ENCODE measurements at places on chromosomes 7 and 10.

DNA sequence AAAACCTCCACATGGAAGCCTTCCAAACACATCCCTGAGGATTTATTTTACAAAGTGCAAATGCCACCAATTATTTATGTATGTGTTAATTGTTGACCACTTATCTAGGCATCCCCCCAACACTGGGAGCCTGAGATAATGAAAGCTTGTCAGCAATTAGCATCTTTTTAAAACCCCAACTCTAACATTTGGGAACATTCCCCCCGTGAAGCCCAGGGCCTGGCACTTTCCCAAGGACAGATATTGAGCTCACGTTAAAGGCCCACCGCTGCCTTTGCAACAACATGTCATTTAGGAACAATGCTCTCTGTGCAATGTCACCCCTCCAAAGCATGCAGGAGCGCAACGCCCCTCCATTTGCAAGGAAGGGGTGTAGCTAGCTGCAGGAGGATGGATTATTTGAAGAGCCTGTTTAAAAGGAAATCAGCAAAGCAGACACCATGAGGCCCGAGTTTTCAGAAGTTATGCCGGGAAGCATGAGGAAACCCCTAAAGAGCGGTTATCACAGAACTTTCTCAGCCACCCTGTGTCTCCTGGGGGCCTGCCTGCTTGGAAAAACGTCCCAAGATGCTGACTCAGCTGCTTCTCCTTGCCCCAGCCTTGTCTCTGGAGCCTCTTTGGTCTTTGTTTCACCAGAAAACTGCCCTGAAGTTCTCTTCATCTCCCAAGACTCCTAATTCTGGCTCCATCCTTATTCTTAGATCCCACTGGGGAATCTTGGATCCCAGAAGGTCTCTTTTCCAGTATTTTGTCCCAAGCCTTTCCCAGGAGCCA is 444.1 kb downstream of the GRID1 start:
- no peak for DNase-seq

DNA sequence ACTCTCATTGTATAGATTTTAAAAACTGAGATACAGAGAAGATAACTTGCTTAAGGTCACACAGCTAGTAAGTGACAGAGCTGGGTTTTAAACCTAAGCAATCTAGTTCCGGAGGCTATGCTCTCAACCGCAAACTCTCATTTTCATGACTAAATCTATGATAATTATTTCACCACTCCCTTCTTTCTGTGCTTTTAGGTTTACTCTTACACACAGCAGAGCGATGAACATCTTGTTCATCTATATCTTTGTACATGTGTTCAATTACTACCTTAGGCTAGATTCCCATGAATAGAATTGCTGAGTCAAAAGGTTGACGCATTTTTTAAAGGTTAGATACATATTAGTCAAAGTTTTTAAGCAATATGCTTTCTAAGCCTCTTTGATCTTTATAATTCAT is 154.8 kb downstream of the CHN2 start:
- DNase-seq: no peak

GRCh38 chr7:107236862-107237261 is 68.1 kb downstream of the HBP1 start:
- DNase-seq: no peak

- no peak for DNase-seq
Observed at GRCh38 chr10:30182191-30183054, 123.0 kb upstream of the JCAD start.

- DNase-seq: no peak
Observed at GRCh38 chr7:142813226-142813625, 41.6 kb upstream of the EPHB6 start.

DNA sequence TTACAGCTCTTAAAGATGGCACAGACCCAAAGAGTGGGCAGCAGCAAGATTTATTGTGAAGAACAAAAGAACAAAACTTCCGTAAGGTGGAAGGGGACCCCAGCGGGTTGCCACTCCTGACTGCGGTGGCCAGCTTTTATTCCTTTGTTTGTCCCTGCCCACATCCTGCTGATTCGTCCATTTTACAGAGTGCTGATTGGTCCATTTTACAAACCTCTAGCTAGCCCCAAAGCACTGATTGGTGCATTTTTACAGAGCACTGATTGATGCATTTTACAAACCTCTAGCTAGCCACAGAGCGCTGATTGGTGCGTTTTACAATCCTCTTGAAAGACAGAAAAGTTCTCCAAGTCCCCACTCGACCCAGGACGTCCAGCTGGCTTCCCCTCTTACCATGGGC is 16.8 kb upstream of the CCSER2 start:
- no peak for DNase-seq

DNA sequence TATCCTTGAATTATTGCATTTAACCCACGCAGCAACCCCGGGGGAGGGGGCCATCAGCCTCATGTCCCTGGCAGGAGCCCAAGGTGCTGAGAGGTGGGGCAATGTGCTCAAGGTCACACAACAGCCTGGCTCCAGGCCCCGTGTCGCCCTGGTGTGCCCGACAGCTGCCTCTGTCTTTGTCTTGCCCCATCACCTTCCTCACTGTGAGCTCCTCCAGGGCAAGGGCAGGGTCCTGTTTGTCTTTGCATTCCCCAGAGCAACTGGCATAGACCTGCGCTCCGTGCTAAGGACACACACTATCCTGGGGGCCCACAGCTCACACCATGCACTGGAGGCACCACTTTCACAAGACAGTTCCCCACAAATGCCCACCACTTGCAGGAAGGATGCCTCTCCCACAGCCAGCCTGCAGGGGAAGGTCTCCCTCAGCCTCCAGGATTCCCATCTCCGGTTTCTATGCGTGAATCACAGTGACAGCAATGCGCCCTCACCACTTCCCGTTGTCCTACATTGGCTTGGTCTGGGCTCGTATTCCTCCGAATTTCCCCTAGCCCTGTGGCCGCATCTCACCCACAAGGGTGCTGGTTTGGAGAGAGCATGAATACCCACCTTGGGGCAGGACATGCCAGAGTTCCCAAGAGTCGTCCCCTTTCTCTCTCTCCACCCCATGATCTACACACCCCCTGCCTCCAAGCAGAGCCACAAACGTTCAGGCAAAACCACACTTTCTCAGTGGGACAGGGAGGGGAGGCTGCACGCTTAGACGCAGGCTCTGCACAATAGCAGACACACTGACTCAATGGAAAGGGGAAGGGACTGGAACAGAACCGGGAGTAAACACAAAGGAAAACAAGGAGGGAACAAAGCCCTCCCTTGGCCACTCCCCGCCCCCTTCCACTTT is 10.3 kb downstream of the ITPRIP start:
- no peak for DNase-seq

DNA sequence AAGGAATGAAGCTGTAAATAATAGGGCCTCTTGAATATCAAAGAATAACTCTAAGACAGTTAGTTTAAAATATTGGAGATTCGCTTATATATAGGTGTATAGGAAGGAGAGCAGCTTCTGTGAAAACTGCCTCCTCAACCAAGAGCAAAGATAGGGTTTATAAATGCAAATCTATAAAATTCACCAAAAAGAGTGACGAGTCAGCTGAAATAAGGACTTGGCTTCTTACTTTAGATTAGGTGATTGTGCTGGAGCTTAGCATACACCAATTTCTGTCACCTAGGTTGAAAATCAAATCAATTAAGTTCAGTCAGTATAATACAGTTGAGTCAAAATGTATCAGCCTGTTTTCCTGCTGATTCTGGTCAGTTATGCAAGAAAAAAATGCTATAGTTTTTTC is 113.8 kb upstream of the SGCE start:
- DNase-seq: no peak

GRCh38 chr7:45927721-45928120 is 6.6 kb upstream of the IGFBP3 start:
- DNase-seq: no peak

GRCh38 chr10:126904516-126904817 is 761 bp upstream of the DOCK1 start:
- DNase-seq: no peak

GRCh38 chr7:109984729-109985128 is 1106.2 kb upstream of the LRRN3 start:
- no peak for DNase-seq

DNA sequence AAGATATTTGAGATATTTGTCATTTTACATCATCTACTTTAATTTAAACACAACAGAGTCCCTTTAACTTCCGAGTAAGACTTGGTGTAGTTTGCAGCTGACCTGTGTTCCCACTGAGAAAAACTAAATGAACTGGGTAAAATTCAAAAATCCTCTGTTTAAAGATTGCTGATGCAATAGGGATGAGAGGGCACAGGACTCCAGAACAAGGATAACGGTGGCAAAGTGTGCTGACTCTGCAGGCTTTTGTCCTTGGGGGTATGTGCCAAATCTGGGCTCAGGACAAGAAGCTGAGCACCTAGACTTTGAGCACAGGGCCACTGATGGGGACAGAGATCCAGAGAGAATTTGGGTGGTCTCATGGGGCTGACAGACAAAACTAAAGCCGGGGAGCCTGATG is 156.8 kb downstream of the CCDC71L start:
- DNase-seq: no peak
